ENCODE measurements at places on chromosomes 7 and 10.

DNA sequence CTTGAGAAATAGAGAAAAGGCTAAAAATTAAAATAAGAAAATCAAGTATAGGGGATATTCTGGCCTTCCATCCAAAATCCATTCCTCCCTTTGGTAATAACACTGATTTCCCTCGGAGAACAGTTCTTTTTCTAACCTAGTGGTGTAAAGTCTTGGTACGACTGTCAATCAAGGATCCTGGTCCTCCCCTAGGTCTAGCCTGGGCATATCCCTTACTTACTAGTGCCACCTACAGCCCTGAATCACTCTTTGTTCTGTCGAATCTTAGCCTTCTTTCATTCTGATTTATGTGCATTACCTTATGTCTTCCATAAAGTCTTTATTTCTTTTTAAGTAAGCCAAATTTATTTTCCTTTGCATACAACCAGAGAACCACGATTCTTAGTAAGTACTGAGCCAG lies 298.7 kb upstream of the LRRTM3 start:
- no peak for DNase-seq

DNA sequence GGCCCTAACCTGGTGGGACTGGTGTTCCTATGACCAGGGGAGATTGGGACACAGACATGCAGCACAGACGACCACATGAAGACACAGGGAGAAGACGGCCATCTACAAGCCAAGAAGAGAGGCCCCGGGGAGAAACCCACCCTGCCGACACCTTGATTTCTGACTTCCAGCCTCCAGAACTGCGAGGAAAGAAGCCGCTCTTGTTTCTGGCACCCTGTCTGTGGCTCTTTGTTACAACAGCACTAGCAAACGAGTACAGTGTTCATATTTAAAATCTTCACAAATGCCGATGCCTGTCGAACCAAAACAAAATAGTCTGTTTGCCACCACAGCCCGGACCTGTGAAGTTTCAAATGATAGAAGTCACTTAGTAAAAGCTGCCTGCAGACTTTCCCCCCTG lies 132.3 kb downstream of the ACTR3B start:
- DNase-seq = no peak

DNA sequence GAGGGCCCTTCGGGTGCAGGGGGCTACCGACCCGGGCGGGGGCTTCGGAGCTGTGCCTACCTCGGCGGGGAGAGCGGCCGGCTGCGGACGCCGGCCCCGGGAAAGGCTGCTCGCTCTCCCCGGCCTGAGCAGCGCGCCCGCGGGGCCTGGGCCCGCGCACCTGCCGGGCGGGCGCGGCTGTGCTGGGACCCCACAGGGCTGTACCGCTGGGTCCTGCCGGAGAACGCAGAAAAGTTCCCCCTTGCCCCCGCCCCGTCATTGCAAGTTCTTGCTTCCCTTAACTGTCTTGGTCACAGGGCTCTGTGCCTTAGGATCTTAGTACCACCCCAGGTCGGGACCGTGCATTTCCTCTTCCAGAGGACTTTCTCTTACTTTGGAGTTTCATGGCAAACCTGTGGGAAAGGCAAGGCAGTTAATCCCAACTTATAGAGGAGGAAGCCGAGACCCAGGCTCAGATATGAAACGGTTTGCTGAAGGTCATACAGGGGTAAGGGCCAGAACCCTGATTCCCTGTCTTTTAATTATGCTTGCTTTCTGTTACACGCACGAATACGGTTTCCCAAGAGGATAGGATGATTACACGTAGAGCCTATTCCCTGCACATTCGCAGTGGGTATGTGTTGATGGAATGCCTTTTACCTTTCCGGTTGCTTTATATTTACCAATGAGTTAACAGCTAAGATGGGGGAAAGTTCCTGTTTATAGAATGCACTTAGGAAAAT lies 652 bp downstream of the PCGF5 start:
- DNase-seq = no peak

DNA sequence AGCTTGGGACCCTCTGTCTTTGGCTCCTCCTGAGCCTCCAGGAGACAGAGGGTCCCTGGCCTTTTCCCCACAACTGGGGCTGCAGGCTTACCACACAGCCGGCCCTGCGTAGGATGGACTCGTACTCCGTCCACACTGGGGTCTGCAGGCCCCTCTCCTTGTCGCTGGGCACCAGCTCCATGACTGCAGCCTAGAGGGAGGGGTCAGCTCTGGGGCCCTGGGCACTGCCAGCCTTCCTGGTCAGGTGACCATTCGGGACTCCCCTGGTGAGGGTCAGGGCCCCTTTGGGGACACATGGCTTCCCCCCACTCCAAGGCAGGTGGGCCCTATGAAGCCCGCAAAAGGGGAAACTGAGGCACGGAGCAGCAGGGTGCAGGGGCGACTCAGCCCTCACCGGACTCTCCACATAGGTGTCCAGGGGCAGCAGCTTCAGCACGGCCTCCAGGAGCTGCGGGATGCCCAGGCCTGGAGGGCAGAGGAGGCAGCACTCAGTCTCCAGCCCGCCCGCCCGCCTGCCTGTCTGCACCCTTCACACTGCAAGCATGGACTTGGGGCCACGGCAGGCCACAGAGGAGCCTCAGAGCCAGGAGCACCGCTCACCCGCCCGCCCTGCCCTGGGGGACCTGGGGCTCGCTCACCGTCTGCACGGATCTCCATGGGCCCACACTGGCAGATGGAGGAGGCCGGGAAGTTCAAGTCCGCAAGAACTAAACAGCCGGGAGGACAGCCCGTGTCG lies 1.1 kb downstream of the FUOM start:
- no peak for DNase-seq

- no peak for DNase-seq
Measured at GRCh38 chr7:55521512-55521911, 50.8 kb downstream of the VOPP1 start.

DNA sequence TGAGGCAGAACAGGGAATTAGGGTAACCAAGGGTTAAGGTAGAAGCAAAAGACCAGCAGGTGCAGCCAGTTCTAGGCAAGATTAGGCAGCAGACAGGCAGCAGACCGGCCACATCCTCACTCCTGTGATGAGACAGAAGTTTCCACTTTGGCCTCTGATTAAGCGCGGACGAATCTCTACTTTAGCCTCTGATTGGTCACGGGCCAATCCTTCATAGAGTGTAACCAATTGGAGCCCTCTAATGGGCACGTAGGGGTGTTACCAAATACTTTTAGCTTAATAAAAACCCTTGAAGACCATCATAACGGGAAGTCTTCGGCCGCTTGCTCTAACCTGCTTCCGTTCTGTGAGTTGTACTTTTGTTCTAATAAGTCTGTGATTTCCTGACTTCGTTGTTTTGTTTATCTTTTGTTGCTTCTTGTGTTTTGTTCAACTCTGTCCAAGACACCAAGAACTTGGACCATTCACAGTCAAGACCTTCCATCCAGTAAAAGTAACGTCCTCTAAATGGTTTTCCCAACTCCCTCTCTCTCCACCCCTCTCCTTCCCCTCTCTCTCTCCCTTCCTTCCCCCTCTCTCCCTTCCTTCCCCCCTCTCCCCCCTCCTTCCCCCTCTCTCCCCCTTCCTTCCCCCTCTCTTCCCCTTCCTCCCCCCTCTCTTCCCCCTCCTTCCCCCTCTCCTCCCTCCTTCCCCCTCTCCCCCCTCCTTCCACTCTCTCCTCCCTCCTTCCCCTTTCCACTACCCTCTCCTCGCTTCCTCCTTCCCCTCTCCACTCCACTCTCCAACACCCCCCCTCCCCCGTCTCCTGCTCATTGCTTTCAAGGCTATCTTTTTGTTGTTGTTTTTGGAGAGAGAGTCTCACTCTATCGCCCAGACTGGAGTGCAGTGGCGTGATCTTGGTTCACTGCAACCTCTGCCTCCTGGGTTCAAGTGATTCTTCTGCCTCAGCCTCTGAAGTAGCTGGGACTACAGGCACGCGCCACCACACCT lies 13.2 kb upstream of the MALSU1 start:
- no peak for DNase-seq

DNA sequence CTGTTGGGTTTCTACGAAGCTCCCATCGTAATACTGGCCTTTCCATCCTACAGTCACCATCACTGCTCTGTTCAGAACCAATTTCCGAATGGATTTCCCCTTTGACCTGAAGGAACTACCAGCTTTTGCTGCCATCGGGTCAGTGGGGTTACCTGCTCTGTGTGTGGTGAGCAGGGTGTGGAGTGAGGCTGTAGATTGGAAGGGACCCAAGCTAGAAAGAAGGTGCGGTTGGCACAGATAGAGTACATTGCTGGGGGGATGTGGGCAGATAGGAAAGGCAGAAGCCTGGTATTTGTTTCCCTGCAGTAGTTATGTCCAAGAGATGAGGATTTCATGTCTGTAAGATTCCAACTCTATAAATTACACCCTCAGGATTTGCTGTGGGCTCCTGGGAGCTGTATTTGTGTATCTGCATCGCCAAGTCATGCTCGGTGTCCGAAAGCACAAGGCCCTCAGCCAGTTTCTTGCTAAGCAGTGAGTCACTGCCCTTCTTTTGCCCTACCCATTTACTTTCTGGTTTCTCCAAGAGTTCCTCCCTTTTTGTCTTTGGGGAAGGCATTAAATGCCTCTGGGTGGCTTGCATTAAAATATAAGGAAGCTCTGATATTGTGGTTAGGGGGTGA lies 15.4 kb downstream of the CLCN1 start:
- no peak for DNase-seq

DNA sequence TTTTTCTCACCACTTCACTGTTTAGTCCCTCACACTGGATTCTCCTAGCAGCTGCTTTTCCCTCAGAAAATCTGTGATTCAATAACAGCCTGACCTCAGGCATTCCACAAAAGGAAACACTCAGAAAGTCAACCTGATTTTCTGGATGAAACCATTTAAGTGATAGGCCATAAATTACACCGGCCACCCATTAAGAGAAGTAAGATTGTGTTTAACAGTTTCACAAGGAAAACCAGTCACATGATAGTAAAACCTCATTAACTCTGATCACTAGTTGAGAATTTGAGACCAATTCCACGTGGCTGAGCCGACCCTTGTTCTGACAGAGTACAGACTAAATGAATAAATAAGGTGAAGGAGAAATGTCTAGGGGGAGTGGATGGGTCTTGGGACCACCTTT lies 7.7 kb downstream of the GRM8 start:
- no peak for DNase-seq

GRCh38 chr10:124578231-124579010 lies 116.8 kb downstream of the LHPP start:
- no peak for DNase-seq

DNA sequence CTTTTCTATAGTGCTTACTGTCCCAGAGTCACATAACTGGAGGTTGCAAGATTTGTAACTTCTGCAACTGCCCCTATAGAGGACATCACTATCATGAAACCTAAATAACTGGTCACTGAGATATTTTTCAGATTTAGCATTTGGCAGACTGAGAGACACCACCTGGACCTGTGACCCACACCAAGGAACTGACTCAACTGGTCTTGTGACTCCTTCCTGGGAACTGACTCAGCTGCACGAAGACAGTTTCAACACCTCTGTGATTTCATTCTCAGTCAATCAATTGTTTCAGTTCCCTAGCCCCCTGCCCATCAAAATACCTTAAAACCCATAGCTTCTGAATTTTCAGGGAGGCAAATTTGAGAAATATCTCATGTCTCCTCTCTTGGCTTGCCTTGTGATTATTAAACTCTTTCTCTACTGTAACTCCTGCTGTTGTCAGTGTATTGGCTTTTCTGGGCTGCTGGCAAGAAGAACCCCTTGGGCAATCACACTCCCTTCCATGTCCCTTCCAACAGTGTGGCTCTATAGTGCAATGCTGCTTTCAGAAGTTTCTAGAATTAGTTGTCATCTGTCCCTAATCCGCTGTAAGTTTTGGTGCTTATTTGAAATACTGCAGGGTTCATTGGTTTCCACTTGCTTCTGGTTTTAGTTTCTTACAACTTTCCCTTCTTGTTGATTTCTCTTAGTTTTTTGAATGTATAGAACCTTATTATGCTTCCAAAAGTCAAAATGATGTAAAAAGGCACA lies 127.8 kb upstream of the ADCY1 start:
- DNase-seq = no peak

DNA sequence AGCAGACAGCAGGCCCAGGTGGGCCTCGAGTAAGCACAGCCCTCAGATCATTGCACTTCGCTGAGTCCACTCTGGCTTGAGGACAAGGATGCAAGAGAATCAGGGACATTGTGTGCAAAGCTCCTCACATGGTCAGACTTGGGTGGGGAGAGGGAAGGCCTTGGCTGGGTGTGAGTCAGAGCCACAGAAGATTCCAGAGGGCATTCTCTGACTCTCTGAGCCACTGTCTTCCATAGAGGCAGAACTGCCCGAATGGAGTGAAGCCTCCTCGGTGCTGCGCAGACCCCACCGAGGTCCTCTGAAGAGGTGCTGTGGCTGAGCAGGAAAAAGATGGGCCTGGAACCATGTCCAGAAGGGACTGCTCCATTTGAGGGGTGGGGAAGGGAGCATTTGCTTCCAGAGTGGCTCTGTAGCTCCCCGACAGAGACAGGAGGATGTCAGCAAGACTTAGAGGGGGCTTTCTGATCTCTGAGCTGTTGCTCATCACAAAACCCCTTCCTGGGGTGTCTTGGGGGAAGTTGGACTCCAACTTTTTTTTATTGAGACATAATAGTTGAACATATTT lies 120.8 kb downstream of the PTPN20 start:
- no peak for DNase-seq

DNA sequence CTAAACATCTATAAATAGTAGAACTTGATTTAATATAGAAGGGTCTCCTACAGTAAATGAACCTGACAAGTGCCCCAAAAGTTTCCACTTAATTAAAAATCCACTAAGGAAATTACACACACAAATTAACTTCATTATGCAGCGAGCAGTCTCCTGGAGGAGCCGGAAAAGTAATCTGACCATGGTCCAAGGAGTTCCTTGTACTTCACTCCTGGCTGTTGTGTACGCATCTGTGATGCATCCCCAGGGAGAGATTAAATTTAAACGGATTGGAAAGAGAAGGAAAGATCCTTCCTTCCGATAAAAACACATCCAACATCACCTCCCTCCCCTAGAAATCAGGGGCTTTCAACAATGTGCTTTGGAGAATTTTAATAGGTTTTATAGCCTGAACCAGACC lies 85.5 kb downstream of the PARD3 start:
- no peak for DNase-seq

- no peak for DNase-seq
Measured at GRCh38 chr10:21047511-21047910, 150.4 kb upstream of the NEBL start.

DNA sequence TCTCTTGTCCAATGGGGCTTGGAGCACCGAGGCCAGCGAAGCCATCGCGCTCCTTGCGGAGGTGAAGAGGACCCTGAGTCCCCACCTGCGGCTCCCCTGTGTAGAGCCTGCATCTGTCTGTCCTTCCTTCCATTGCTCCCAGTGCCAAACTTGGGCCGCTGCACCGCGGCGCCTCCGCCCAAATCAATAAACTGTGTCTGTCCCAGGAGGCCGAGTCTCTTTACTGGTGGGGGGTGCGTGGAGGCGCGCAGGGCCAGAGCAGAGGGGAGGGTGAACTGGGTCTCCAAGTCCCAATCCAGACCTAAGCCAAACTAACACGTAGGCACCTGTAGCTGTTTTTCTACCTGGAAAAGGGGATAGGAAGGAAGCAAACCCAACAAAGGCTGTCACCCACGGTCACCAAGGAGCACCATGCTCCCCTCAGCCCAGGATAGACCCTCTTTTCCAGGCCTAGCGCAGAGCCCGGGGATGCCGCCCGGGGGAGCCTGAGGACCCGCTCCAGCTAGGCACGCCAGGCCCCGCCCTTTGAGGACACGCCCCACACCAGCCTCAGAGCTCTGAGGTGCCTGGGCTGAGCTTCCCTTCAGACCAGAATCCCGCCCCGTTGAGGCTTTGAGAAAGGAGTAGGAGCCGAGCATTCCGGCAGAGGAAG lies 1.2 kb upstream of the CHAT start:
- DNase-seq = no peak

- DNase-seq = no peak
Measured at GRCh38 chr7:133365917-133366316, 113.0 kb downstream of the EXOC4 start.

GRCh38 chr7:54833001-54833467 lies 74.0 kb upstream of the SEC61G start:
- DNase-seq = no peak

- no peak for DNase-seq
Measured at GRCh38 chr7:1397491-1398327, 61.6 kb downstream of the MICALL2 start.
